Fibroblast of the aortic adventitia (primary cell): ENCODE measurements at places on chromosomes 5 and 9.
A peak's percentile ranks its signal among the peaks of the same experiment; 100 is the strongest.

- DNase-seq, result peak; percentile 15
These were observed 340.5 kb downstream of the PIK3R1 start for GRCh38 chr5:68555907-68556681.

GRCh38 chr9:89715881-89716280, 111.1 kb downstream of the GADD45G start:
- DNase-seq, result no peak

- no peak for DNase-seq
These were observed 1.9 kb upstream of the RNF38 start for GRCh38 chr9:36401897-36402480.

DNA sequence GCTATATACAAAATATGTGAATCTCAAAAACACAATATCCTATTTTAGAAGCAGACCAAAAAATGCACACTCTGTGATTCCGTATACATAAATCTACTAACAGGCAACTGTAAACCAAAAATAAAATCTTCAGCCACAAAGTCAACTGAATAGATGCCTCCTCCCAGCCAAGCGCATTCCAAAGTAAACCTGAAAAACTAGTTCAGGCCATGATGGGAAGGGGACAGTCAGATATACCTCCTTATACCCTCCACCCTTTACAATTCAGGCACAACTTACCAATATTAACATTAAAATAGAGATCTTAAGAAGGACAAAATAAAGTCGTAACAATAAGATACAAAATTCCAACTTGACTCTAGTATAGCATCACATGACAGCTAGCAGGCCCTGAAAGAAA, 1604.5 kb upstream of the NUDT12 start:
- DNase-seq, result no peak

GRCh38 chr9:109274884-109275730, 45.8 kb downstream of the EPB41L4B start:
- no peak for DNase-seq

GRCh38 chr5:136132087-136132486, 558 bp upstream of the SMAD5 start:
- DNase-seq, result no peak
